Ecto neural progenitor cell (in vitro differentiated cells): ENCODE measurements at places on chromosomes 3 and 15.

- no peak for DNase-seq
Observed at GRCh38 chr15:68464448-68465090, 32.6 kb upstream of the ITGA11 start.

DNA sequence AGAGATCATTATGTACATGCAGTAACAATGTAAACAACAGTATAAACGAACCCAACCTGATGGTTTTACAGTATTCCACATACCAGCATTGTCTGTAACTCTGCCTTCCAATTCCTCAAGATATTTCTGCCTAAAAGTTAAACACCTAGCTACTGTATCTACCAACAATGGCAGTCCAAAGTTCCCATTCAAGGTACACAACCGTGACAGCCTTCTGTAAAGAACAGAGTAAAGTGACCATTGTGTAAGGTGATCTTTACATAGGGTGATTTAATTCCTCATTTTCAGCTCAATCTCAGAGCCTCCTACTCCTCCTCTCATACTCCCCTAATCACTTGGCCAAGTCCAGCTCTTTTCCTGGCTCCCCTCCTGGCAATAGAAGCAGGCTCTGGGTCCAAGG lies 10.4 kb downstream of the SECISBP2L start:
- no peak for DNase-seq

GRCh38 chr3:165273411-165273810 lies 77.2 kb upstream of the SLITRK3 start:
- DNase-seq = no peak

GRCh38 chr3:70813311-70813710 lies 500.9 kb upstream of the MDFIC2 start:
- DNase-seq = no peak

GRCh38 chr15:93333796-93334195 lies 244.8 kb upstream of the RGMA start:
- DNase-seq = peak; percentile 54

DNA sequence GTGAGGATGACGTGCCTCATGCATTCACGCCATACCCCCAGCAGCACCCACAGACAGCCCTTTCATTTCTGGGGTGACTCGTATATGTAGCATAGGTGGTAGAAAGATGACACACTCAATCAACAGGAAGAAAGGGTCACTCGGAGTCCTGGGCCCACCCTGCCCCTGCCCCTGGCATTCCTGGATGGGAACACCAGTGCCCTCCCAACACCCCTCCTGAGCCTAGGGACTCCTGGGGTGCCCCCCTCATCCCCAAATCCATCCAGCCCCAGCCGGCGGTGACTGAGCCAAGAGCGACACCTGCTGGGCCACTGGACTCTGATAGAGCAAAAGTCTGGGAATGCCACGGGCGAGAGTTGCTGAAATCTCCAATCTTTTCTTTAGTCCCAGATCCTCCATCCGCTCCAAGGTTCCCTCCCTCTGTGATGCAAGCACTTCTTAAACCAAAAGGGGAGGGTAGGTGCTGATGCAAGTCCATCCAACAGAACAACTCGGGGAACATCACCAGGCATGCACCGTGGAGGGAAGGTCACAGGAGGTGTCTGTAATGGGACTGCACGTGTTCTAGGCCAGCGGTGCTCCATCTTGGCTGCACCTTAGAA lies 31.1 kb downstream of the ACAN start:
- peak; percentile 81 for DNase-seq

DNA sequence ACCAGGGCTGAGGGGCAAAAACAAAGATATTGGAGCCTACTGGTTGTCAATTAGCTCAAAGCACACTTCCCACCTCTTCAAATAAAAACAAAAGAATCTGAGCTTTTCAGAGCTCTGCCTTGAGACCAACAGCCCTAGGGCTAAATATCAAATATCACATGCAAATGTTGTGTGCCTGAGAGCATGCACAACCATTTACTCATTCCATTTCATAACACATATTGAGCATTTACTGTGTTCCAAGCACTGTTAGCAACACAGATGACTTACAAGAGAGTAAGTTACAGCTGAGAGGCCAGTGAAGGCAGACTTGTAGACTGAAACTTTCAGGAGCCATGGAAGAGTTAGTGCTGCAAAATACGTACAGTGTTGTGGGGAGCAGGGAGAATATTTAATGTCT lies 222.4 kb downstream of the CPNE4 start:
- no peak for DNase-seq

GRCh38 chr3:174488527-174488926 lies 370.6 kb upstream of the NAALADL2 start:
- DNase-seq = no peak

DNA sequence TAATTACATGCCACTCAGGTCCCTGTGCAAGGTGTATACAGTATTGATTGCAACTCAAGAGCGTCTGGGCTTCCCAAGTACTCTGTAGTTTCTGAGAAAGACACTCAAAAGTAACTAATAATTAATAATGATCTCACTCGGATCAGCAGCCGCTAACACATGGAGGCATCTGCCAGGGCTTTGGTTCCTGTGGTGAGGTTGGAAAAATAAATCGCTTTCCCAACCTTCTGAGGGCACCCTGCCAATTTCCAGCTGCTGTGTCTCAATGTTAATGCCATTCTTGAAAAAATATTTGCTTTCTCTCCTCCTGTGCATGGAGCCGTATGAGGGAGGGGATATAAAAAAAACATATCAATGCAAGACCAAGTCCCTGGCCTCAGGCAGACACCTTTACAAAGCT lies 116.5 kb upstream of the SLC2A2 start:
- no peak for DNase-seq

- DNase-seq = no peak
Observed at GRCh38 chr3:196454935-196455334, 22.7 kb upstream of the UBXN7 start.

DNA sequence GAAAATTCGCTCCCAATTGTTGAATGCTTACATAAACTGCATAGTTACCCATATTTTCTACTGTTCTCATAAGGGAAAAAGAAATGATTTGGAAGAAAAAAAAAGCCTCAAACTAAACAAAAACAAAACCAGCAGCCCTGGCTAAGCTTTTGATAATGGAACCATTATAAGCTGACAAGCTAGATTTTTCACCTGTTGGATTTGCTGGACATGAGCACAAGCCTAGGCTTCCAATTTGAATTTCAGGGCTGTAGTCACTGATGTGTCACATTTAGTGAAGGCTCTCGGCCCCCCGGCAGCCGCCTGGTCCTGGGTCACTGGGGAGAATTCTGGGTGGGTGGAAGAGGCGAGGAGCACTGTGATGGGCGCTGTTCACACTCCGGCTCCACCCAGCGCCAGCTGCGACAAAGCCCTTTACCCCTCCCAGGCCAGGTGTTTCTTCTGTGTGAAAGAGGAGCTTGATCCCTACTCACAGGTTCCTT lies 4.6 kb downstream of the FBXL22 start:
- no peak for DNase-seq

DNA sequence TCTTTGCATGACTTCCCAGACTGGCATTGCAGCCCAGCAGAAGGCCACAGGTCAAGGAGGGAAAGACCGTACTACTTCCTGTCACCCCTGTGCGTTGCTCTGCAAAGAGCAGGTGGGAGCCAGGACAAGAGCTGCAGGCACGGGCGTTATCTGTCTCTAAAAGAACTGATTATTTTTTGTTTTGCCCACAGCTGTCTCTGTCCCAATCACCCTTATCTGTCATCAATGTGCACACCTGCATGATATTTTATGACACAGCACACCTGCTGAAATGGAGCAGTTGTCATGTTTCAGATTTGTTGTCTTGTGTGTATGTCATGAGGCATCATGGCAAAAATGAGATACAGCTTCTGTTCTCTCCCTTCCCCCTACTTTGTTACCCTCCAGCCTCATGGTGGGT lies 58.8 kb downstream of the SLCO3A1 start:
- DNase-seq = no peak

GRCh38 chr3:169607949-169608348 lies 55.6 kb downstream of the MECOM start:
- no peak for DNase-seq

GRCh38 chr3:58620421-58620820 lies 43.2 kb upstream of the FAM107A start:
- no peak for DNase-seq
